Activated CD4-positive, alpha-beta T cell treated with anti-CD3 and anti-CD28 coated beads, Interleukin-2, amount 10 ng/mL, durations not matched to agents 7 days and 5 days (primary cell): ENCODE measurements at places on chromosomes 11 and 22.

GRCh38 chr11:104051778-104052177 lies 15.3 kb downstream of the DDI1 start:
- H3K27me3 ChIP-seq: no peaks in the 10 kb centered on the region
- no peaks in the 10 kb centered on the region for H3K36me3 ChIP-seq
- no peaks in the 10 kb centered on the region for H3K4me1 ChIP-seq
- H3K27ac ChIP-seq: no peak overlapping the region
- H3K4me3 ChIP-seq: no peak overlapping the region

- H3K36me3 ChIP-seq: no peaks in the 10 kb centered on the region
- peak overlapping the region; percentile 74 for H3K4me3 ChIP-seq
- no peak for DNase-seq
- no peak overlapping the region for H3K27ac ChIP-seq
- peaks cover 14% of the 10 kb centered on the region for H3K4me1 ChIP-seq
Observed at GRCh38 chr11:94769880-94770279, 1.7 kb downstream of the AMOTL1 start.

- no peak overlapping the region for H3K27ac ChIP-seq
- no peak for DNase-seq
- no peaks in the 10 kb centered on the region for H3K36me3 ChIP-seq
- H3K4me1 ChIP-seq: no peaks in the 10 kb centered on the region
- H3K27me3 ChIP-seq: peaks cover 7% of the 10 kb centered on the region
- H3K4me3 ChIP-seq: no peak overlapping the region
Observed at GRCh38 chr11:131467645-131468394, 97.4 kb downstream of the NTM start.

- no peaks in the 10 kb centered on the region for H3K36me3 ChIP-seq
- H3K27ac ChIP-seq: no peak overlapping the region
- H3K4me3 ChIP-seq: no peak overlapping the region
- peaks cover 27% of the 10 kb centered on the region for H3K27me3 ChIP-seq
- H3K4me1 ChIP-seq: peaks cover 22% of the 10 kb centered on the region
Observed at GRCh38 chr22:48084729-48085050, 1322.2 kb downstream of the TBC1D22A start.

DNA sequence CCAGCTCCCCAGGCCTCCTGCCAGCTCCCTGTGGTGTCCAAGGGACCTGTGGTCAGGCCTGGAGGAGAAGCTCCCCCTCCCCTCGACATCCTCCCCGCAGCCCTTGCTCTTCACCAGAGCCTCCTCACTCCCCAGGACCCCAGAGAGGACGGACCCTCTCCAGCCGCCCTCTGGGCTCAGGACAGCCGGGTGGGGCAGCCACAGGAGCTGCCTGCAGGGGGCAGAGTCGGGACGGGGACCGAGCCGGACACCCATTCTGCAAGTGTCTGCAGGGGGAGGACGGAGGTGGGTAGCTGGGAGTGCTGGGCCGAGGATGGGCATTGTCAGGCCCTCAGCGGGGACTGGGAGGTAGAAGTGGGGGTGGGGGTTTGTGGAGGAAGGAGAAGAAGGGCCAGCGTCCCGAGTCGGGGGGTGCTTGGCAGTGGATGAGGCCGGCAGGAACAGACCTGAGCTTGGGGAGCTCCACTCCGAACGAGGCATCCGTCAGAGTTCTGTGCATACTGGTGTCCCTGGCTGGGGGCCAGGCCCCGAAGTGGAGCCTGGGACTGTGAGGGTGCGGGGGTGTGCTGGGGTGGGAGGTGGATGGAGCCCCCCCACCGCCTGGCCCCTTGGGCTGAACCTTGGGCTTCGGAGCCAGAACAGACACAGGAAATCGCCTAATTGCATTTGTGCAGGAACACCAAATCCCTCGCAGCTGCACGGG lies 15.2 kb downstream of the PRR33 start:
- DNase-seq: no peak
- H3K27ac ChIP-seq: no peak overlapping the region
- no peaks in the 10 kb centered on the region for H3K27me3 ChIP-seq
- peaks cover 7% of the 10 kb centered on the region for H3K36me3 ChIP-seq
- H3K4me3 ChIP-seq: no peak overlapping the region

- no peak overlapping the region for H3K27ac ChIP-seq
- no peaks in the 10 kb centered on the region for H3K4me1 ChIP-seq
- no peaks in the 10 kb centered on the region for H3K36me3 ChIP-seq
- H3K4me3 ChIP-seq: no peak overlapping the region
Observed at GRCh38 chr11:27443746-27444507, 28.7 kb downstream of the LGR4 start.

DNA sequence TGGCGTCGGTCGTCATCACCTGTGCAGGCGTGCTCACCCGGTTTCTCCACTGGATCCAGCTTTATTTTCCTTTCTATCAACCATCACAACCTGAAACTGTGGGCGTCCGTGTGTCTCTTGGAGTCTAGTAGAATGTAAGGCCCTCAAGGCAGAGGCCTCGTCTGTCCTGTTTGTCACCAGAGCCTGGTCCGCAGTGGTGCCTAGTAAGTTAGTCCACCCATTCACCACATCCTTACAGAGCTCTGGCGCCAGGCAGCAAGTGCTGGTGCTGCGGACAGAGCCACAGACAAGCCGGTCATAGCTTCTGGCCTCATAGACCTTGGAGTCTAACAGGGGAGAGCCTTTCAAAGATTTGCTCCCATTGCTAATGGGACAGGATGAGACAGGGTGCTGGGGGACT lies 64.4 kb upstream of the PARVG start:
- H3K4me3 ChIP-seq: no peak overlapping the region
- H3K27me3 ChIP-seq: no peaks in the 10 kb centered on the region
- DNase-seq: no peak

DNA sequence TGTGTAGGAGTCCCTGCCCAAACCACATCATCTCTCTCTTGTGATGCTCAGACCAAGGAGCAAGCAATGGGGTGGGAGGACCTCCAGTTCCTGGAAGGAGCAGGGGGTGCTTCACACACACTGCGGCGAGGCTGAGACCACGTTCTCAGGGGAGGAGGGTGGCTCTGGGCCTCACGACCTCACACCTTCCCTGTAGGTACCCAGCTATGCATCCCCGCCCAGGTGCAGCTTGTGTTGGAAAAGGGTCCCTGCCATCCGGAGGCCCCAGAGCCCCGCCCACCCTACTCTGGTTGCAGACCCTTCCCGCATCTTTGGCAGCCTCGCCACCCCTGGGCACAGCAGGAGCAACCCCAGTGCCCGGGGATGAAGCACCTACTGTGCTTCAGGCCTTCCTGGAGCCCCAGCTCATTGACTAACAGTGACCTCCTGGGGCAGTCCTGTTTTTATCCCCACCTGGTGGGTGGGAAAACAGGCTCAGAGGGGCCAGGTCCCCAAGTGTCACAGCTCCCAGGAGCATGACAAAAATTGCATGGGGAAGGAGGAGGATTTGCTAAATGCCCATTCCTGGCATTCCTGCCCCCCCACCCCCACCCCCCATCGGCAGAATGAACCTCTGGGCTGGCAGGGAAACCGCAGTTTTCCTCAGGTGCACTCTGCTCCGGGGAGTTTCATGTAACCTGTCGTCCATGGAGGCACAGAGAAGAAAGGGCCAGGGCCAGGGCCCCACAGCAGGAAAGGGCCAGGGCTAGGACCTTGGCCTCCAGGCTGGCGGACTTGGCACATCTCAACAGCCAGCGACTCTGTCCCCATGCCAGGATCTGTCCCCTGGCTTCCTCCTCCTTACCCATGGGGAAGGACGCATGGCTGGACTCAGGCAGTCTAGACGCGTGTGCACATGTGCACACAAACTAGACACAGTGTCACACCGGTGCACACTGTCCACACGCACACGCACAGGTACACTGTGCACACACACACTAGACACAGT lies 81.0 kb downstream of the IGLL1 start:
- peaks cover 30% of the 10 kb centered on the region for H3K4me1 ChIP-seq
- no peak overlapping the region for H3K4me3 ChIP-seq
- H3K27me3 ChIP-seq: no peaks in the 10 kb centered on the region
- DNase-seq: no peak

- peaks cover 26% of the 10 kb centered on the region for H3K4me1 ChIP-seq
- H3K36me3 ChIP-seq: peaks cover 20% of the 10 kb centered on the region
- H3K27me3 ChIP-seq: no peaks in the 10 kb centered on the region
- H3K4me3 ChIP-seq: no peak overlapping the region
- H3K27ac ChIP-seq: no peak overlapping the region
Observed at GRCh38 chr22:35397095-35397904, 2.6 kb upstream of the MCM5 start.
